Muscle of arm (tissue), 14 donors: ENCODE measurements at places on chromosomes 16 and 17.
A peak's percentile ranks its signal among the peaks of the same experiment; 100 is the strongest.

DNA sequence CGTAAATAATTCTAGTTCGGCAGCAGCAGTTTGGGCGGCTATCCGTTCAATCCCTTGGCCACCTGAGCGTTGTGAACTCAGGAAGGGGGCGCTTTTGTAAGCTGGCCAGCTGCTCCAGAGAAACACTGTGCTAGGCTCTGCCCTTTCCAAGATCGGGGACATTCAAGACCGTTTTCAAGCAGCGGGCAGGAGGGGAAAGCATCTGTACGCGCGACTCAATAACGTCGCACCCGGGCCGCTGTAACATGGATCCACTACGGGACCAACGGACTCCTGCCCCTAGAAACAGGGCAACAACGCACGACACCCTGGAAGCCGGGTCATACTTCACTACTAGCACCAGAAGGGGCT lies 463 bp downstream of the TOP2A start:
- no peak for DNase-seq

DNA sequence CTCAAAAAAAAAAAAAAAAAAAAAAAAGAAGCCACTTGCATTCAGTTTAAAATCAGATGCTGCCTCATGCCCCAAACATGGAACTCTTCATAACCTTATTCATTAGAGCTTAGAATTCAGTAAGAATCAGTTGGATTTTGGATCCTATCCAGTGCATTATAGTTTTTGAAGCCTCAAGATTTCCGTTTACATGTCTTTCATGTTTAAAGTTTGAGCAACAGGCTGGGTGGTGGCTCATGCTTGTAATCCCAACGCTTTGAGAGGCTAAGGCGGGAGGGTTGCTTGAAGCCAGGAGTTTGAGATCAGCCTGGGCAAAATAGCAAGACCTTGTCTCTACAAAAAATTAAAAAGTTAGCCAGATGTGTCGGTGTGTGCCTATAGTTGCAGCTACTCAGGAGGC lies 55.0 kb downstream of the SNTB2 start:
- DNase-seq: no peak

- DNase-seq: no peak
Measured at GRCh38 chr16:11235703-11235991, 20.4 kb downstream of the SOCS1 start.

GRCh38 chr17:45720386-45720785 lies 63.7 kb upstream of the CRHR1 start:
- no peak for DNase-seq

- DNase-seq: no peak
Measured at GRCh38 chr16:81431554-81432353, 12.9 kb upstream of the CMIP start.

DNA sequence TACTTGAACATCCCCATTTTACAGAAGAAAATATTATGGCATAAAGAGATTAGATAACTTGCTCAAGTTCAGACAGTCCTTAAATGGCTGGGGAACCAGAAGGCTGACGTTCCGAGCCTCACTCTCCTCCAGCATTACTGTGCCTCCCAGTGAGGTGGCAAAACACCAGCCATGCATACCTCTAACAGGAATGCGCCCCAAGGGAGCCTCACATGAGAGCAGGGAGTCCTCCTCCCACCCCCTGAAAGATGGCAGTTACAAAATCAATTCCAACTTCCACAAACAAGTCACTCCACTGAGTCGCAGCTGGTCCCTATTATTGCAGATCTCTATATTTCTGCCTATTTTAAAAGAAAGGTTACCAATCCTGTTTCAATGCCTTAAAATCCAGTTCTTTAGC lies 55.5 kb downstream of the ANKFY1 start:
- DNase-seq: no peak

- no peak for DNase-seq
Measured at GRCh38 chr16:68013440-68013839, 2.3 kb downstream of the DPEP2NB start.

- DNase-seq: peak; percentile 96
Measured at GRCh38 chr16:68085259-68086071, at the start of gene NFATC3. Gene NFATC3, plus strand, starts transcription at chr16:68085370. Its CDS starts 312 bp downstream, at chr16:68085682.

GRCh38 chr17:42750739-42751344 lies 6.0 kb upstream of the EZH1 start:
- DNase-seq: peak; percentile 35

DNA sequence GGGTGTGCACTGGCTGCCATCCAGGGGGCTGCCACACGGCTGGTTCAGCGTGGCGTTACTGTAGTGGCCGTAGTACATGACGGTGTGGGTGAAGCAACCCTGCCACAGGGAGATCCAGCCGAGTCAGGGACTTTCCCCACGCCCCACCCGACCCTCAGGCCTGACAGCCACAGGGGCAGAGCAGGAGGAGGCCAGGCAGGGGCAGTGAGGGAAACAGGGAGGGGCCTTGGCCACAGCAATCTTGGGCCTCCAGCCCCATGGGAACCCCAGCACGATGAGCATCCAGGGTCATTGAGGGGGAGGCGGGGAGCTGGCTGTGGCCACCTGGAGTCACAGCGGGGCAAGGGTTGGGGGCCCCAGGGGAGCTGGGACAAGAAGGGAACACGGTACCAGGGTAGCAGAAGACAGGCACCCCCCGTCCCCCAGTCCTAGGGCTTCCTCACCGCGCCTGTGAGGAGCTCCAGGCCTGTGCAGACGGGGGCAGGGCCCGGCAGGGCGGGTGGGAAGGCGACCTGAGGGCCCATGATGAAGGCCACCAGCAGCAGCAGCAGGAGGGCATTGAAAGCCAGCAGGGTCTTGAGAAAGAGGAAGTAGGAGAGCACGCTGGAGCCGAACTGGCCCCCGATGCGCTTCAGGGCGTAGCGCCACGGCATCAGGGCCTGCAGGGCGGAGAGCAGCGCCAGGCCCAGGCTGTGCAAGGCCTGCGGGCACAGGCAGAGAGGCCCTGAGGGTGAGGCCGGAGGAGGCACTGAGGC lies 4.3 kb downstream of the TMC6 start:
- no peak for DNase-seq

DNA sequence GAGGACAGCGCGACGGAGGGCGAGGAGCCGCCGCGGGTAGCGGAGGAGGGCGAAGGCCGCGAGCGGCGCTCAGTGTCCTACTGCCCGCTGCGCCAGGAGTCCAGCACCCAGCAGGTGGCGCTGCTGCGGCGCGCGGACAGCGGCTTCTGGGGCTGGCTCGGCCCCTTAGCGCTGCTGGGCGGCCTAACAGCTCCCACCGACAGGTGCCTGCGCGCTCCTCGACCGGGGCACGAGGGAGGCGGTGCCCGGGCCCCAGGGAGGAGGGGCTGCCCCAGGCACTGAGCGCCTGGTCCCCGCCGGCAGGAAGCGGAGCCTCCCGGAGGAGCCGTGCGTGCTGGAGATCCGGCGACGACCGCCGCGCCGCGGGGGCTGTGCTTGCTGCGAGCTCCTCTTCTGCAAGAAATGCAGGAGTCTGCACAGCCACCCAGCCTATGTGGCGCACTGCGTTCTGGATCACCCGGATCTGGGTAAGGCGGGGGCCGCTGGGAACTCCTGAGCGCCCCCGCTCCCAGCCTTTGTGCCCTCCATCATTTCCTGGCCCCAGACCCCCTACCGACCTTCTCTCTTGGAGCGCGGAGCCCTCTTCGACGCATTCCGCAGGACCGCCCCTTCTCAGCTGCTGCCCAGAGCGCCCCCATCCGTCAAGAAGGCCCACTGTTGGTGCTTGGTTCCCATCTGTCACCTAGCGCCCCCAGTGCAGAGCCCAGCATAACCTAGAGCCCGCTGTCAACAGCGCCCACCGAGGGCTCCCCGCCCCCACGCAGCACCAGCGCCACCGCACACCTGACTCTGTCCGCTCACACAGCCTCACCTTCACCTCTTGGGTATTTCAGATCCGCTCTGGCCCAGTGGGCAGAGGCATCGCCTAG lies 3.7 kb downstream of the C17orf50 start:
- peak; percentile 89 for DNase-seq

DNA sequence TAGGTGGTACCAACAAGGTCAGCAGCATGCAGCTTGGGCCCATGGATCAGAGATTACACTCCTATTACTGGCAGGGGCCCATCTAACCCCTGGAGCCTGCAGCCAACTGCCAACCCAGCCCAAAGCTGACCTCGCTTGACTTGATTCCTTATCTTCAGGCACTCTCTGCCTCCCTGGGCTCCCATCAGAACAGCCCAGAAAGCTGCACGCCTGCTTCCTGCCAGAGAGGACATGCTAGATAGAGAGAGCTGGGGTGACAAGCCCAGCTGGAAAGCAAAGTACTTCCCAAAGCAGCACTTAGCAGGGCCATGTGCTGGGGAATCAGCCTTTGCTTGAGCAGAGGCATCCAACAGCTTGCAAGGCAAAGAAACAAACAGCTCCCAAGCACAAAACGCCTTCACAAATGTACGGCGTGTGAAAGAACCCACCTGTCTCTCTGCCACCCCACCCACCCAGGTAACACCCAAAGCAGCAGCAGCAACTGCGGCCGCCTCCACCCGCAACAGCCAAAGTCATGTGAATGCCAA lies 74.2 kb upstream of the NLK start:
- no peak for DNase-seq

DNA sequence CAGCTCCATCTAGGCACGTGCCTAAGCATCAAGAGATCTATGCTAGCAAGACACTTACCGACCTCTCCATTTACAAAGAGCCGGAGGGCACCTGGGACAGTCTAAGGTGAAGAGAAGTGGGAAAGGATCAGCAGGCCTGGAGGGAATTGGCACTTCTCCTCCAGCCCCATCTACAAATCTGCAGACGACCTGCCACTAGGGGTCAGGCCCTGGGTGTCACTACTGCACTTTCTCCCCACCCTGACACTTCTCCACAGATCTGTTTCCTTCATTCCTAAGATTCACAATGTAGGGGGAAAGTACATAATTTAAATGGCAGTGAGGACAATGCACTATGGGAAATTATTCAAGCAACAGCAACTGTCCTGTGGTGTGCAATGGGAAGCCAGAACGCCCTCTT lies 8.1 kb downstream of the MKS1 start:
- no peak for DNase-seq

- no peak for DNase-seq
Measured at GRCh38 chr16:24953306-24953705, 61.9 kb downstream of the ARHGAP17 start.

DNA sequence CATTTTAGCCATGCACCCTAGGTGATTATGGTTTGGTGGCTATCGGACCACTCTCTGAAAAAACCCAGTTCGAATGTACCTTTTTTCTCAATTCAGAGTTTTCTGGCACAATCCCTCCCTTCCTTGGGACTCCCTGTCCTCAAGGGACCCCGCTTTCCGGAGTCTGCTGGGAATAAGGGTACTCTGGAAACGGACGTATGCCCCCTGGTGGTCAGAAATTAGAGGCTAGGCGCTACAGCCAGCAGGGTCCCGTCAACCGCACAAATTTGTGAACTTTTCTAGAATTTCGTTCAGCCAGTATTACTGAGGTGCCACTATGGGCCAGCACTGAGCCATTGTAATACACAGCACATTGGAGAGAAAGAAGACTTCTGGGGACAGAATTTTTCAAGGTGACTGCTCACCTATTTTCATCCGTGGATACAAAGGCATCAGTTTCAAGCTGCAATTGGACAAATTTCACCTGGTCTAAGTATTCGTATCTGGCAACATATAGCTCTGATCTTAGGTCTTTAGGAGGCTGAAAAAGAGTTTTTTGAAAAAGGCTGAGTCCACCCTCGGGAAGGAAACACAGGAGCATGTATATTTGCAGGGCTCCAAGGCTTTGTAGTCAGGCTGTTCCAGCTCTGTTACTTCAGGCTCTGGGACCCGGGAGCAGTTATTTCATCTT lies 27.1 kb upstream of the CRYBA1 start:
- peak; percentile 78 for DNase-seq

DNA sequence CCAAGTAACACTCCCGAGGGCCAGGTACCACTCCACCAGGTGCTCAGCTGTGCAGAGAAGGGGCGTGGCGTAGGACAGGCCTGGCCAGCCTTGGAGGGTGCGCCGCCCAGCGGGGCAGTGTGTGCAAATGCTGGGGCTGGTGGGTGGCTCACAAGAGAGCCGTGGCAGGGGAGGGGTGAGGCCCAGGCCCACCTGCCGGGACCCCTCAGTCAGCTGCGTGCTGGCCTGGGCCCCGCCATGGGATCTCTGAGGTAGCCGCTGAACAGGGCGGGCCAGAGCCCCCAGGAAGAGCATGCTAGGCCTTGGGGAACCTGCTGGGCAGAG lies 8.8 kb downstream of the TPSG1 start:
- DNase-seq: no peak

- no peak for DNase-seq
Measured at GRCh38 chr16:27083861-27084261, 17.1 kb downstream of the C16orf82 start.
